ENCODE measurements at places on chromosomes 7 and 10.

DNA sequence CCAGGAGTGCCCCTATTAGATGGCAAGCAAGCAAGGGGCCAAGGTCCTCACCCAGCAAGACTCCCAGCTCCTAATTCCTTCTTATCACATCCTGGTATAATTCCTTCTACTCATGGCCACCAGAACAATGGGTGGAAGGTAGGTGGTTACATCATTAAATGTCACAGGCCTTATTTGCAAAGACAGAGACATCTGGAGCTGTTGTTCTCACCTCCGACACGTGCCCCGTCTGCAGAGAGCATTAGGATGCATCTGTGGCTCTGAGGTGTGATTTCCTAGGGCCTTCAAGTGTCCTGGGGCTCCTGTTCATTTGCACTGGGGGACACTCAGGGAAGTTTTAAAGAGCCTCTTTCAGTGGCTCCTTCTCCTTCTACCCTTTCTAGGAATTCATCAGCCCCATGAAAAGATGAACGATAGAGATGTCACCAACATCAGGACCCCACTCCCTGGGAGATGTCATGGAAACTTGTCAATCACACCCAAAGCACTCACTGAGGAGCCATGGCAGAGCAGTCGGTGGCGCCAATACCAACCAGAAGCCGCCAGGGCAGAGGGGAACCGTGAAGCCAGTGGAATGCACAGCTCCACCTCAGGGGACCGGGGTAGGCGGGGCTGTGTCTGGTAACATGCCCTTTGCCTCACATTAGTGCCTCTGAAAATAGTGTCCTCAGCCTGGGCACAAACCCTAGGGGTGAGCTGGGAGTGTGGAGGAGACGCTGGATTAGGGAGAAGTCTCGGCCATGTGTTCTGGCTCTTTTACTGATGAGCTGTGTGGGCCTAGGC, 2.9 kb upstream of the ATP6V0E2 start:
- no peak for DNase-seq

- DNase-seq: no peak
Measured at GRCh38 chr7:51026341-51026740, 243.6 kb upstream of the GRB10 start.

DNA sequence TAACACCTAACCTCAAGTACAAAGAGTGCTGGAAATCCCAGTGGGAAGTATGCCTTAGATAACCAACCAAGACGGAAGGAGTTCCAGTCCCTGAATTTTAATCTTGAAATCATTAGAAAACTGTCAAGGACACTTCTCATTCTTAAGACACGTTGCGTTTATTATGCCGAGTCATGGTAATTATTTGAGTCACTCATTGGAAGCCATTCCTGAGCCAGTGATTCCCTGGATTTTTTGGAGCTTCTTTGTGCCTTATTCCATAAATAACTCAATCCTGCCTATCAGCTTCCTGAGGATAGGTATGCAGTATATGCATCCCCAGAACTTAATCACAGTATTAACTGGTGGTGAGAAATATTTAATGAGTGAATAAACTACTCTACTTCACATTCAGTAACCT, 77.4 kb downstream of the PPP1R17 start:
- no peak for DNase-seq

DNA sequence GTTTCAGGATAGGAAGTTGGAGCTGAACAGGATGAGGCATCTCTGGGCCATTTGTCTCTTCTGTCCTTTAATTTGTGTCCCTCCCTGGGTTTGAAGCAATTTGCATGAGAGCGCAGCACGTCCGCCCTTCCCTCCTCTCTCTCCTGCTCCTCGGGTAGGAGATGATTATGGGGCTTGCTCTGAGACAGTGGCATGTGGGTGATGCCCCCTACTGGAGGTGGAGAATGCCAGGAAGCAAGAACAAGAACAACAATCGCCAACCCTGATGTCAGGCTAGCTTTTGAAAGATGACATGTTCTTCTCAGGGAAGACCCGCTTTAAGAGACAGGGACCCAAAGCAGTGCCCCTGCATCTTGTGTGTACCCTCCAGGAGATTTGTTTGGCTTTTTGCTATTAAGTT, 63.9 kb upstream of the LOXL4 start:
- DNase-seq: peak; percentile 21

DNA sequence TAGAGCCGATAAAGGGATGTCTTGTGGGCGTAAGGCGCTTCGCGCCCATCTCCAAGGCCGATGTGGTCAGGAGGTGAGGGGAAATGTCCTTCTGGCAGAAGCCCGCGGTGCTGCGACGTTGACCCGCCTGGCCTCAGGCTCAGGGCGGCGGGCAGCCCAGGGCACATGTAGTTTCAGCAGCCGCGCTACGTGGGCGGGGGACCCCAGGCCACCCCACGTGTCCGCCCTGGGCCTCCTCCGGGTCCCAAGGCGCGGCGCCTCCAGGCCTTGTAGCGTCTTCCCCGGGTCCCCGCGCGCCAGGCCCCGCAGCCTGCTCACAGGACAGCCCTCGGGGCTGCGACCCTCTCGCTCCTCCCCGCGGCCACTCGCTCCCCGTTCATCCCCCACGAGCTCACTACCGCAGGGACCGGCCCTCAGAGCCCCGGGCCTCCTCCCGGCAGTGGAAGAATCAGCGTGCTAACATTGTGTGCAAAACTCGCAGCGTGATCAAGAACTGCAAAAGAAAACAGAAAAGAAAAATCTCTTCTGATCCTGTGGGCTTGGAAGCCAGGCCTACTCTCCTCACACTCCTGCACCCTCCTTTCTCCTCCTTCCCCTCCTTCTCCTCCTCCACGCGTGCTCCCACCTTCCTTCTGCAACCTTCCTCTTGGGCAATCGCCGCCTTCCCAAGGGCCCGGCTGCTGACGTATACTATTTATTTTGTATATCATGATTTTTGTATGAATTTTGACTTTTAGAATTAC, 4.4 kb upstream of the TBX20 start:
- DNase-seq: no peak

DNA sequence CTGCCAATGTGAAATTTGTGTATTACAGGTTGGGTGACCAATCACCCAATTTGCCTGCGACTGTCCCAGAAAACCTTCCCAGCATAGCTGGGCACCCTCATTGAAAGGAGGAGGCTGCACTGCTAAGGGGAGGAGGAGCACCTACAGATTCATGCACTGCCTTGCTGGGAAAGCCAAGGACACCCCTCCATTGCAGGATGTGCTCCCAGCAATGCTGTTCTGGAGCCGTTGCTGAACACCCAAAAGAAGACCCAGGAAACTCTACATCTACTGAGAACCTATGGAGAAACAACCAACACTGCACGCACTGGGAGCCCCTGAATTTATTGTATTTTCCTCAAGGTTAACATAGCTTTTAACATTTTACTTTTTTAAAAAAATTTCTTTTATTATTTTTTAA, 238.2 kb upstream of the GRB10 start:
- DNase-seq: no peak

- DNase-seq: no peak
Measured at GRCh38 chr10:31095677-31096560, 64.3 kb upstream of the ZNF438 start.

GRCh38 chr7:26636808-26637207, 227.6 kb downstream of the SKAP2 start:
- no peak for DNase-seq

DNA sequence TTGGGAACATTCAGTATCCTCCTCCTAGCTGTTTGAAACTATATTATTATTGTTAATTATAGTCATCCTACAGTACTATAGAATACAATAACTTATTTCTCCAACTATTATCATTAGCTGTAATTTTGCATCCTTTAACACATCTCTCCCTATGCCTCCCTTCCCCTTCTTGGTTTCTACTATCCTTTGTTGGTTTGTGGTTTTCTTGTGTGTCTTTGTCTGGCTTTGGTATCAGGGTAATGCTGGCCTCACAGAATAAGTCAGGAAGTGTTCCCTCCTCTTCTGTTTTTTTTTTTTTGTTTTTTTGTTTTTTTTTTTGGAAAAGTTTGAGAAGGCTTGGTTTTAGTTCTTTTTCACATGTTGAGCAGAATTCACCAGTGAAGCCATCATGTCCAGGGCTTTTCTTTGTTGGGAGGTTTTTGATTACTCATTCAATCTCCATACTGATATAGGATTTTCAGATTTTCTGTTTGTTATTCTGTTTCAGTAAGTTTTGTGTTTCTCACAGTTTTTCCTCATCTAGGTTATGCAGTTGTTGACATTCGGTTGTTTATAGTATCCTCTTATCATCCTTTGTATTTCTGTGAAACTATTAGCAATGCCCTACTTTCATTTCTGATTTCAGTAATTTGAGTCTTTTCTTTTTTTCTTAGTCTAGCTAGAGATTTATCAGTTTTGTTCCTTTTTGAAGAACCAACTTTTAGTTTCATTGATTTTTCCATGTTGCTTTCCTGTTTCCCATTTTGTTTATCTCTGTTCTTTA, 21.6 kb downstream of the C1GALT1 start:
- no peak for DNase-seq

GRCh38 chr10:10725196-10725595, 292.5 kb upstream of the CELF2 start:
- no peak for DNase-seq

- DNase-seq: no peak
Measured at GRCh38 chr10:75427951-75428350, 3.5 kb upstream of the LRMDA start.

DNA sequence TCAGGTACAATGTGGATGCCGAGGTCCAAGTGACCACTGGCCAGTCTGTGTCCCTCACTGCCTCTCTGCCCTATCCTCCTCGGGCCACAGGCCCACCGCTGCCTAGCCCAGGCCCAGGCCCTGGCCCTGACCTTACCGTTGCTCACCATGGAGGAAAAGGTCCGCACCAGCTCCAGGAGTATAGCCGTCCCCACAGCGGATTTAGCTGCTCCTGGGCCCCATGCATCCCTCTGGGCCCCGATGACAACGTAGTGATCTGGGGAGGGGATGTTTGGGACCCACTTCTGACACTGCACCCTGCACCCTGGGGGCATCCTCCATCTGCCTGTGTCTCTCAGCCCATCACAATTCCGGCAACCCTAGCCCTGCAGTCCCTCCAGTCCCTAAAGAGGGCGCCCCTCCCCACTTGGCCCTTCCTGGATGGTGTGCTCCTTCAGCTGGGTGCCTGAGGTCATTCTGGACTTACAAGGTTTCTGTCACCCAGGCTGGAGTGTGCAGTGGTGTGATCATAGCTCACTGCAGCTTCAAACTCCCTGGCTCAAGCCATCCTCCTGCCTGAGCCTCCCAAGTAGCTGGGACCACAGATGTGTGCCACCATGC, 12.1 kb downstream of the TFR2 start:
- peak; percentile 75 for DNase-seq

DNA sequence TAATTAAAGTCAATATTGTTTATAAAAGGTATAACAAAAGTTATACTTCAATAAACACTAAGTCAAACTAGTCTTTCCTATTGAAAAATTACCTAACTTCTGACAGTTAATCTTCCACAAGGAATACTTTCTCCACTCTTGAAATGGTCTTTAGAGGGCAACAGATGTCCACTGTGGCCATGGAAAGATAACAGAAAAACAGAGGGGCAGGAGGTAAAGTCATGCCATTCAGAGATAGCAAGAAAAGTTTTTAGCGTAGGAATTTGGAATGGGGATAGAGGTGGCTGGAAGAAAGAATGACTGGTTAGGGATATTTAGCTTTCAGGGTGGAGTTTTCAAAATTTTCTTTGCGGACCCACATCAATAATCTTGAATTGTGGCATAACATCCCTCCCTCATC, 34.7 kb downstream of the HYCC1 start:
- DNase-seq: no peak

GRCh38 chr7:69422574-69422985, 175.7 kb upstream of the AUTS2 start:
- DNase-seq: no peak

- DNase-seq: no peak
Measured at GRCh38 chr7:106623853-106624252, 37.1 kb downstream of the CCDC71L start.

GRCh38 chr10:119658274-119658673, 7.1 kb downstream of the BAG3 start:
- peak; percentile 82 for DNase-seq

DNA sequence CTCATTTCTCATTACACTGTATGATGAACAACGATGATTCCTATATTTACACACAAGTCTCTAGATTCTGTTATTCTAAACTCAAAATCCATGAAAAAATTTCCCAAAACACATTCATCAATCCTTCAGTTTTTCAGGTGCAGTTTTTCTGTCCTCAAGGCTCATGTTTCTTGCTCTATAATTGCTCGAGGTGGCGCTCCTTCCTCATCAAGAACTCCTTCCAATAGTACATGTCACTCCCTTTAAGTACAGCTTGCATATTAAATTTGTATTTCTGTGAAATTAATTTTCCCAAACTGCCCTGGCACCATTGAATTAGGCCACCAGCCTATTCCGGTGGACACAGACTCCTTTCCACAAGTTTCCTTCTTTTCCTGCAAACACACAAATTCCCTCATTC, 188.7 kb upstream of the MINDY3 start:
- no peak for DNase-seq

DNA sequence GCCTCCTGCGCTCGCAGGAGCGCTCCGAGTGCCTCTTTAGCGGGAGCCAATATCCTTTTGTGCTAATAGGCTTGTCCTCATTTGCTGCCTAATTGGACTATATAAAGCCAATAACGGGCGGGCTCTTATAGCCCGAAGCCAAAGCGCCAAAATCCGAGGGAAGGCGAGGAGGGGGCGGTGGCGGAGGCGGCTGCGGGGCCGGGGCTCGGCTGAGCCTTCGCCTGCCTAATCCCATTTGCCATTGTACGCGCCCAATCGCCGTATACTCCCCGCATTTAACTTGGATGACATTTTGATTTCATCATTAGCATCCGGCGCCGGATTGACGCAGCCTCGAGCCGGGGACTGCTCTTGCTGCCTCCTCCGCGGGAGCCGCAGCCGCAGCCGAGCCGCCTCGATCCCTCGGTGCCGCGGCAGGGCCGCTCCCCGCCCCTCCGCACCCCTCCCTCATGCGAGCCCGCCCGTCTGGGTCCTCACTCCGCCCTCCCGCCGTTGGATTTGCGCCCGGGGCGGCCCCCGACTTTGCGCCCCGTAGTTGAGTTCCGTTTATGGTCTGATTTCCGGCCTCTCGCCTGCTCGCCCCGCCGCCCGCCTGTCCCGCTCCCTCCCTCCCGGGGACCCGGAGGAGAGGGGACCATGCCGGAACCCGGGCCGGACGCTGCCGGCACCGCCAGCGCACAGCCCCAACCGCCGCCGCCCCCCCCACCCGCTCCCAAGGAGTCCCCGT, at the start of gene HMX3:
Gene HMX3 (plus strand): TSS at position 556 of the 727 bp plus-strand sequence. CDS start 81 bp downstream, at position 637.
- DNase-seq: no peak

DNA sequence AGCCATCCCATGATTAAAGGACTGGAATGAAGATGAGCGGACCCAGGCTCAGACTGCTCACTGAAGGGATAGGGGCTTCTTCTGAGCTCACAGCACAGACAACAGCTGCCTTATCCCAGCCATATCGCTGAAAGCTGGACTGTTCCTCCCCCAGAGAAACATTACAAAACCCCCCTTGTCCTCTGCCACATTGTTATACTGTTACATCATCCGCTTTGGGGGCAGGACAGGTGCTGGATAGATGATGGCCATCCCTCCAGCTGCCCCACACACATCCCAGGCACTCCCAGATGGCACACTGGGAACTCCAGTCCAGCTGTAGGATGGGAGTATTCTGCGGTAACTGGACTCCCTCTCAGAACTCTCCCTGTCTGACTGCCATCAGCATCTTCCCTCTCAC, 58.7 kb upstream of the BTRC start:
- DNase-seq: no peak

GRCh38 chr7:7134046-7134445, 48.3 kb upstream of the C1GALT1 start:
- DNase-seq: no peak
